A549 treated with Mapracorat at 1 μM for 4 hours (cell line): ENCODE measurements at places on chromosomes 2 and 18. TPM values are rescaled to one million over a fixed set of nuclear protein-coding genes. Genes with fewer than 3 reads are reported as not detected.

Gene GPR155
- 0.10 to 0.36 TPM (median 0.32 TPM) in 5 replicates for total RNA-seq

Gene NFATC1
- total RNA-seq = 4.5 to 7.1 TPM (median 6.1 TPM) in 5 replicates

Gene SPIRE1
- total RNA-seq = 13.5 to 18.0 TPM (median 16.7 TPM) in 5 replicates

Gene TDRD15
- not detected in 5 replicates for total RNA-seq

Gene KIF1A
- 0.73 to 1.5 TPM (median 0.97 TPM) in 5 replicates for total RNA-seq

Gene RIF1
- 13.9 to 22.4 TPM (median 19.2 TPM) in 5 replicates for total RNA-seq

Gene AMER3
- not detected in 5 replicates for total RNA-seq

Gene OSR1
- total RNA-seq = 6.4 to 10.3 TPM (median 6.6 TPM) in 5 replicates
